CD4-positive, alpha-beta T cell treated with Interleukin-10 for 1 hour (primary cell): ENCODE measurements at places on chromosomes 12 and 14.

DNA sequence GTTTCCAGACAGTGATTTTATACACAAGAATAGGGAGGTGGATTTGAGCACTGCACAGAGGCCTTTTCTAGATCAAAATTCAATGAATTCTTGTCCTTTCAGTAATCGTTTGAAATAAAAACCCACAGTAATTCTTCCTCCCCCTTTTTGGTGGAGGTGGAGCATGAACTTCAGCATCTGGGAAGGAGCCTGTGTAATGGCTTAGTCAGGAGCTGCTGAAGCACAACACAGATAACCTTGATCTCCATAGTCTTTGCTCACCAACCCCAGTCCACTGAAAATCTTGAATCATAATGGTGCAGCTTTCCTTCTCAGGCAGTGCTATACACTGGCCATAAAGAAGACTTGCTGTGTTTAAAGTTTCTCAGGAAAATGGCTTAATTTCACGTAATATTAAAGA, 6.4 kb upstream of the TBPL2 start:
- no peak for DNase-seq

GRCh38 chr14:68654471-68654941, 138.4 kb downstream of the ZFP36L1 start:
- DNase-seq: no peak

GRCh38 chr14:72736786-72737559, 156.9 kb downstream of the DPF3 start:
- DNase-seq: no peak

DNA sequence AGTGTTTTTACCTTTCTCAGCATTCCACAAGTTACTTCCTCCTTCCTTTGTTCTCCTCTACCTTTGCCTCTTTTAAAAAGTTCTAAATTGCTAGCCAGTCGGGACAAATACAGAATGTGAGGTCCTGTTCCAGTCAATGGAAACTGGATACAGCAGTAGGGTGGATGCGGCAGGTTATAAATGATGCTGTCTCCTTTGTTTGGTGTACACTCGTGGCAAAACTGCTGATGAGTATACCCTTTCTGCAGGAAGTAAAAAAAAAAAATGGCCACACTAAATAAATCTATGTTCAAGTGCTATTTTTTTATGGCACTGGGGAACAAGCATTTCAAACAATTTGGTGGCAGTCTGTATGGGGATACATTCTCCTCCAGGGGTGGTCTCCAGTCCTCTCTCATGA, 27.5 kb downstream of the KLRK1 start:
- DNase-seq: no peak

GRCh38 chr12:108317308-108318234, 21.5 kb downstream of the CMKLR1 start:
- DNase-seq: no peak

GRCh38 chr12:1605129-1606020, 11.0 kb upstream of the FBXL14 start:
- peak; percentile 80 for DNase-seq

DNA sequence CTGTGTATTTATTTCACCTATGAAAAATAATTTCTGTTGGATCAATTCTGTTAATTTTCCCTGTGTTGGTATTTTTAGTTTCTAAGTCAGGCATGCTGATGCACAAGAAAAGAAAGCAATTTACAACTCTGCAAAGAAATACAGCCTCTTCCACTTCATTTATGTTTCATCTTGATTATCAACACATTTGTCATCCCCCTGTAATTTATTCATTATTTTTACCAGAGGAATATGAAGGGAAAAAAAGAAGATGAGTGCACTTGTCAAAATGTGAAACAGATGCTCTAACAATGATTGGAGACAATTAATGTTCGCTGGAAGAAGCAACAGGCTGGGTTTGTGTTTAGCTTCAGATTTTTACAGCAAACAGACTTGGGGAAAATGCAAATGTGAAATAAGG, 958.5 kb upstream of the SEL1L start:
- DNase-seq: no peak

DNA sequence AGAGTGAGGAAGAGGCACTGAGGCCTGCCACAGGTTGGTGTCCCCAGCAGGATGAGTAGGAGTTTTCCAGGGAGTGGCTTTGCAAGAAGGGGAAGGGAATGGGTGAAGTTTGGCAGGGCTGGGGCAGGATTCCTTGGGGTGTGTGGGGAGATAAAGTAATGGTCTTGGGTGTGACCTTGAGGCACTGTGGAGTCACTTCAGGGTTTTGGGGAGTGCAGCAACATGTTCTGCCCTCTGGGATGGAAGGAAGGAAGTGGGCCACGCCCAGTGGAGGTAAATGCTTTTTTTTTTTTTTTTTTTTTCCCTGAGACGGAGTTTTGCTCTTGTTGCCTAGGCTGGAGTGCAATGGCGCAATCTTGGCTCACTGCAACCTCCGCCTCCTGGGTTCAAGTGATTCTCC, 108.9 kb downstream of the ADCK1 start:
- no peak for DNase-seq

DNA sequence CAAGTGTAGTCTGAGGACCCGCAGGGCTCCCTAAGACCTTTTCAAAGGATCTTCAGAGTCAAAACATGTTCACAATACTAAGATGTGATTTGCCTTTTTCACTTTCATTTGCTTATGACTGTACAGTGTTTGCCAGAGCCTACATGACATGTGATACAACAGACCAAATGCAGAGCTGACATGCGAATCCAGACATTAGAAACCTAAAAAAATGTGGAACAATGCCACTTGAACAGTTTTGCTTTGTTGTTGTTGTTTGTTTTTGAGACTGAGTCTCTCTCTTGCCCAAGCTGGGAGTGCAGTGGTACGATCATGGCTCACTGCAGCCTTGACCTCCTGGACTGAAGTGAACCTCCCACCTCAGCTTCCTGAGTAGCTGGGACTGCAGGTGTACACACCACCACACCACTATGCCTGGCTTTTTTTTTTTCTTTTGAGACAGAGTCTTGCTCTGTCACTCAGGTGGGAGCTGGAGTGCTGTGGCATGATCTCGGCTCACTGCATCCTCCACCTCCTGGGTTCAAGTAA, 5.3 kb upstream of the RAB35 start:
- peak; percentile 18 for DNase-seq

DNA sequence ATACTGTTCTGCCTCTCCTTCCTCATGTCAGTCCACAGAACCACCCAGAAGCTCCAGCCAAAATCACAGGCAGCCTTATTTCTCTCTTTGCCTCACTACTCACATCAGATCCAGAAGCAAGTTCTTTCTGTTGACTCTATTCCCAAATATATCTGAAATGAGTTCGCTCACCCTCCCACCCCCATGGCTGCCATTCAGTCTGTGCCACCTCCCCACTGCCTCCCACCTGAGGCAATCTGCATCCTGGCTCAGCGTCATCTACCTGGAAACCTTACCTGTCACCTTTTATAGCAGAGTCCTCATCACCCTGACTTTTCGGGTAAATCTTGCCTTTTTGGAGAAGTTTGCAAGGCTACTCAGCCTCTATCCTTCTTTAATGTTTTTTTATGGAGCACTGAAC, 501.8 kb downstream of the BCL11B start:
- no peak for DNase-seq

GRCh38 chr12:34390846-34391700, 368.8 kb downstream of the ALG10 start:
- DNase-seq: no peak

- no peak for DNase-seq
These were observed 17.5 kb upstream of the GXYLT1 start for GRCh38 chr12:42162193-42162592.

DNA sequence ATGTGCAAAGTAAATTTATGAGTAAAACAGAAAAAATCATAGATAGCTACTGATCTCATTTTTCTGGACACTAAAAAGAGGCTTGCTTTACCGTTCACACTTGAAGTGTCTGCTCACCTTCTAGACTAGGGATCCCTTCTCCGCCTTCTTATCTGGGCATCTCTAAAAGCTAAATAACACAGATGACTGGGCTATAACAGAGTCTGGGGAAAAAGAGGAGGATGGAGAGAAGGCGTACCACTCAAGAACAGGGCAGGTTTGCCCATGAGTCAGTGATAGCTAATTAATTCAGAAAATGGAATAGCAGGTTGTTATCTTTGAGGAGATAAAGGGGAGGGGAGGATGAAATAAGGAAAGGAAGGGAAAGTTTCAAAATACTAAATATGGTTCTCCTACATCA, 185.3 kb downstream of the MED13L start:
- DNase-seq: no peak

GRCh38 chr12:43556057-43556456, 4.1 kb upstream of the ADAMTS20 start:
- DNase-seq: no peak

GRCh38 chr14:95885866-95886265, 9.2 kb downstream of the TUNAR start:
- DNase-seq: no peak

- no peak for DNase-seq
These were observed 70.3 kb upstream of the PRMT8 start for GRCh38 chr12:3420693-3421092.

DNA sequence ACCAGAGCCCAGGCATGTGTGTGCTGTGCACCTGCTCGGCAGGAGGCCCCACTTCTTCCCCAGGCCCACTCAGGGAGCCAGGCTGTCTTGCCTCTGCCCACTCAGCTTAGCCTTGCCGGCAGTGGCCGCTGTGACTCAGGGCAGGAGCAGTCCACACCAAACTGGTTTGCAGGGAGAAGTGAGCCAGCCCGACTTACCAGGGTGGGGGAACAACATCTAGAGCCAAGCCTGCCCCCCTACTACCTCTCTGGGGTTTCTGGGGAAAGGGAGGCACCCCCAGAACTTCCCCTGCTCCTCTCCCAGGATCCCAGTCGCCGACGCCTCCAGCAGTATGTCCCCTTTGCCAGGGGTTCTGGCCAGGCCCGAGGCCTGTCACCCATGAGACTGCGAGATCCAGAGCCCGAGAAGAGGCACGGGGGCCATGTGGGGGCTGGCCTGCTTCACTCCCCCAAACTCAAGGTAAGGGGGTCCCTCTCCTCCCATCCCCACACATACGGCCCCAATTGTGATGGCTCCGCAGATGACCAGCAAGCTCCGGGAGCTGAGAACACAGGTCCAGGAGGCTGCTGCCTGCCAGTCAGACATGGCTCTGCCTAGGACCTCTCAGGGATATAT, 3.0 kb downstream of the PLEKHG6 start:
- no peak for DNase-seq

DNA sequence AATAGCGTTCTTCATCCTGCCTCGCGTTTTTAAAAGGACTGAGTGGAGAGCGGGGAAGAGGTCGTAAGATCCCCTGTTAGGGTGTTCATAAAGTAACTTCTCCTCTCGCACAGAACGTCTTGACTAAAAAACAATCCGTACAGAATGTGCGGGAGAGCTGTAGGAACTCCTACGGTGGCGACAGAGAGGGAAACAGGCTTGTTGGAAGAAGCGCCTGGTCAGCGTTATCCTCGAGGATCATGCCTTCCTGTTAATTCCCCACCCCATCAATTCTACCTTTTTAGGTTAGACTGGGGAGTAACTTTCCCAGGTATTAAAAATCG, 399 bp upstream of the WASHC4 start:
- DNase-seq: peak; percentile 23

- DNase-seq: no peak
These were observed 133.3 kb downstream of the RMST start for GRCh38 chr12:97595936-97596335.

DNA sequence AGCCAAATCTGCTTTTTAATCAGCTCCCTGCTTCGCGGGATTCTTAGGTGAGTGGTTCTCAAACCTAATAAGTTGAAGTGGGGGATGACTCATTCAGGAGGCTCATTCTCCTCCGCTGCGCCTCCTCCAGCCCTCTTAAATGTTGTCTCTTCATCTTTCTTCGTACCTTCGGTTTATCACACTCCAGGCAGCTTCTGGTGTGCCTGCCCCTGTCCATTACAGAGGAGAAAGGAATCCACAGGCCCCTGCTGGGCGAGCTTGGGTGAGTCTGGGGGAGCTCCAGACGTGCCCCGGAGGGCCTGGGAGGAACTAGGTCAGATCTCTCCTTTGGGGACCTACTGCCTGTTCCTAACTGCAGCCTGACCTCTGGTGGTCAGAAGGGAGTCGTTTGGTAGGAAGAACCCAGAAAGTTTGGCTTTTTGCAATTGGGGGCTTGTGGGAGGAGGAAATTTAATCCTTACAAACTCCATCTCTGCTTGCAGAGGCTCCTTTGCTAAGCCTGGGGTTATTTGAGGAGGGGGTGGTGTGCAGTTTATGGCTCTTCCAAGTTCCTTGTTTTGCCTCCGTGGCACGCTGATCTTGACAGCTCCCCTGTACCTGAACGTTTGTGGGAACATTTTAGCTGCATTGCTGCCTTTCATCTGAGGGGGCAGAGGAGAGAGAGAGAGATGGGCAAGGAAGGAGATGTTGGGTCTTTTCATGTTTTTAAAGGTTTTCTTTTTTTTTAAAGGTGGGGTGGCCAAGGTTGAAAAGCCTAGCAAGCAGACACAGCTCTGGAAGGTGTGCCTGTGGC, 84.1 kb upstream of the GNG2 start:
- peak; percentile 39 for DNase-seq

DNA sequence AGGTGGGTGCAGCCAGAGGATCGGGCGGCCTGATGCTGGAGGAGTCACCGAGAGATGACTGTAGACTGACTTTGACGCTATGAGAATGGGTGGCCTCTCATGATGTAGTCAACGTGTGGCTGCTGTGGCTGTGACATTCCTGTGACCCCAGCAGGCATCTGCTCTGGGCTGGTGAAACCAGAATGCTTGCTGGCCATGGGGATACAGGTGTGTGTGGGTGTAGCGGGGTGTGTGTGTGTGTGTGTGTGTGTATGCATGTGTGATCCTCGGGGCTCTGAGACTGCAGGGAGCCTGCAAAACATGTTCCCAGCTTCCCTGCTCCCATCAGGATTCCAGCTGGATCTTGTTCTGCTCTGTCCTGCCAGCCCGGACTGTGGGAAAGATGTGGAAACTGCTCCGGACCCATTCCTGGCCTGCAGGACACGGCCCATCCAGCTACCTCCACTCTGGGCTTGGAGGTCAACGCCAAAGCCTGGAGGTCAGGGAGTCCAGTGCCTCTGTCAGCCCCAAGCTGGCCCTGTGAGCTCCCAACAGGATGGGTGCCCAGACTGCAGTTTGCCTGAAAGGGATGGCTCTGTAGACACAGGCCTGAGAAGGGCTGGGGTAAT, 18.8 kb upstream of the HHIPL1 start:
- no peak for DNase-seq

GRCh38 chr14:68491793-68492192, 301.1 kb downstream of the ZFP36L1 start:
- DNase-seq: no peak

DNA sequence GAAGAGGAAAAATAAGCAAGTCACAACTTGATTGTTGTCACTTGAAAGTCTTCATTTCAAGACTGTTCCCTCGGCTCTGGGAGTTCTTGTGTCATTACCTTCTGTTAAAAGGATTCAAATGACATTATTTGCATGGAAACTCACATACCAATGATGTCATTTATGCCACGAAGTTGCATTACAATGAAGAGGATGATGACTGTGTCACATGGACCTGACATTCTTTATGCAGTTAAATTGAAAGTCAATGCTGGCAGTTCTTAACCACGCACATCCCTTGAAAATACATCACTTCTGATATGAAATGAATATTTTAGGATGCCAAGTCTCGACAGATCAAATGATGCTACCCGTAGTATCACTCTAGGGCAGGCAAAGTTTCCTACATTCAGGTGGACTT, 1069.5 kb downstream of the VRK1 start:
- no peak for DNase-seq

- peak; percentile 49 for DNase-seq
These were observed 3.8 kb downstream of the CBLN3 start for GRCh38 chr14:24425704-24426103.
